COLO829 (cell line): ENCODE measurements at places on chromosomes 7 and 10.

DNA sequence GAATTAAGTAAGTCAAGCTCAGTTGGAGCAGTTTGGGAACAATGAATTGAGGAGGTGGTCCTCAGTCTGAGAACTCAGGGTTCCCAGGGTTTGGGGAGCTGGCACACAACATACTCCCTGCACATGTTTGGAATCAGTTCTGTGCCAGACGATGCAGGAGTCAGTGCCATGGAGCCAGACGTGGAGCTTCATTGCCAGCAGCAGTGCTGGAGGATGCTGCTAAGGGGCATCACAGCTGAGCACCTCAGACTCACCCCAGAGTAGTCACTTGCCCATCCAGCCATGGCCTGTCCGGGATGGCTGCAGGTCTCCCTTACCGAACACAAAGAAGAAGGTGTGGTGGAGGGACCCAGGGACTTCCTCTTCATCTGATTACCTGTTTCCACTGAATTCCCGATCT lies 7.9 kb downstream of the GIMAP5 start:
- DNase-seq, result no peak

- DNase-seq, result no peak
Observed at GRCh38 chr10:103803941-103804340, 51.4 kb downstream of the SH3PXD2A start.

DNA sequence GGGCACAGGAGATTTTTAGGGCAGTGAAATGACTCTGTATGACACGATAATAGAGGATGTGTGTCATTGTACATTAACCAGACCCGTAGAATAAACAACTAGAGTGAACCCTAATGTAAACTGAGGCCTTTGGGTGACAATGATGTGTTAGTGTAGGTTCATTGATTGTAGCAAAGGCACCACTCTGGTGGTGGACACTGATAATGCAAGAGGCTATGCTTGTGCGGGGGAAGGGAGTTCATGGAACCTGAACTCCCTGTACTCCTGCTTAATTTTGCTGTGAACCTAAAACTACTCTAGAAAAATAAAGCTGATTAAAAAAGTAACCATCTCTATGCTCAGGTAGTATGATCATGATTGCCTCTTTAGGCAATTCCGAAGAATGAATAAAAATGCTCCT lies 96.3 kb upstream of the VIPR2 start:
- DNase-seq, result no peak

GRCh38 chr10:115915429-115915828 lies 357.6 kb downstream of the GFRA1 start:
- DNase-seq, result no peak

DNA sequence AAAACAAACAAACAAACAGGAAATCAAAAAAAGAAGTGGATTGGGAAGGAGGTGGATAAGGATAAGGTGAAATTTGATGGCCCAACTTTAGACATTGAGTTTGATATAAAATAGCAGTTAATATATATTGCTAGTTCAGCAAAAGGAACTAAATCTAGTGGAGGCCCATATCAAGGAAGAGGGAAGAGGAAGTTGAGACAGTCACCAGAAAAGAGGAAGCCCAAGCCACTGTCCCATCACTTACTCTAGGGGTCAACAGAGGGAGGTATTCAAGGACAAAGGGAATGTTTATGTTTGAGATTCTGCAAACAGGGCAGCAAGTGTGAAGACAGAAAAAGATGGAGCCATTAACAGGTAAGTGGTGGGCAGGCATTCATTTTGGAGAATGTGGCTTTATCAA lies 3.7 kb downstream of the LAMTOR4 start:
- DNase-seq, result no peak

DNA sequence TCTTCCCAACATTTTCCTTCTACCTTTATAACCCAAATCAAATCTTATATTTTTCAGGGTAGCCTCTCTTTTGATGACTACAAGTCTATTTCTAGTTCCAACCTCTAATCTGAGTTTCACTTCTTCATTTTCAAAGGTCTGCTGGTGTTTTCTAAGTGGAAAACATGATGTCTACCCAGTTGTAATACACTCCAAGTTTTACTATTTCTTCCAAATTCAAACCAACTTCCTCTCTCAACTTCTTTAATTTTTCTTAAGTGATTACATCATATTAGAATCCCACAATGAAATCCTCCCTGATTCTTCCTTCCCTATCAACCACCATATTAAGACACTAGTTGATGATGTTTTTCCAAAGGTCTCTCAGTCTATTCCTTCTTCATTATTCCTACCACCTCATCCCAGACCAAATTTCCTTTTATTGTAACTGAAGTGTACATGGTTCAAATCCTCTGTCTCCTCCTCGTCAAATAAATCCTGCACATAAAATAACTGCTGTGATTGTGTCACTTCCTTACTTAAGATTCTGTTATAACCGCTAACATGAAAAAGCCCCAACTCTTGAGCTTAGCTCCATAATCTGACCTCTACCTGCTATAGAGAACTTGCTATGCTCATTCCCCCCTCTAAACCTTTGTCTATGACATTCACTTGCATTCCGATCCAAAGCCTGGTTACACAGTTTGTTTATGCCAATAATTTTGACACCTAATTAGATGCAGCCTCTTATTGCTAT lies 12.7 kb downstream of the TAS2R38 start:
- DNase-seq, result no peak
